Stimulated activated CD8-positive, alpha-beta memory T cell treated with anti-CD3 and anti-CD28 coated beads, Interleukin-7, amount 100 ng/mL, for 48 hours (primary cell): ENCODE measurements at places on chromosomes 7 and 10.

DNA sequence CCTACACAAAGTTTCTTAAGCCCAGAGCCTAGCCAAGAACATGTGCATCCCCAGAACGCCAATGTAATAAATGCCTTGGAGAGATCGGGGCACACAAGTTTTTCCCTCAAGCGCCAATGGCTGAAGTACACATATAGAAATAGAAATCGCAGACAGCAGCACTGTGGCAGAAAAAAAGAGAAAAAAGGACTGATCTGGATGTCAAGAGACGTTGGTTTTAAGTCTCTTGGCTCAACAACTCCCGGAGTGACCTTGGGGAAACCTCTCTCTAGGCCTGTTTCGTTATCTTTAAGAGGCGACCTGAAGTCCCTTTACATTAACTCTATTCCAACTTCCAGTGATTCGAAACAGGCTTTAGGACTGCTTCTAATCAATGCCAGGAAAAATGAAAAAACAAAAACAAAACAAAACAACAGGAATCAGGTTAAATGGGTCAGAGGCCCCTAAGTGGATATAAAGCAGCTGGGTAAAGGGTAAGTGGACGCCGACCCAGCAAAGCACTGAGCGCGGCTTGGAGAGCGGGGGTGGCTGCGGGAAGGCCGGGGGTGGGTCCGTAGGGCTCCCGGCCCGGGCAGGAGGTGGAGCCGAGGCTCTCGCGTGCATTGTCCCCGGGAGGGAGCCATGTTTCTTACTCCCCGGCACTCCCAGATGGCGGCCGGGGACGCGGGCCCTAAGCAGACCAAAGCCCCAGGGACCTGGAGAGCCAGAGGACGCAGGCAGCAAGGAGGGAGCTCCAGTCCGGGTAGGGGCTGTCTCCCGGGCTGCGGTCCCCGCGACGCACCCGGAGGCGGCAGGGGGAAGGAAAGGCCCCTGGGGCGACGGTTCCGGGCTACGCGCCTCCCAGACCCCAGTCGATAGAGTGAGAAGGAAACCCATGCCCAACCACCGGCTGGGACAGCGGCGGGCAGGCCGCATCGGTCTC, 757 bp downstream of the EIF3A start:
- DNase-seq: peak; percentile 67

DNA sequence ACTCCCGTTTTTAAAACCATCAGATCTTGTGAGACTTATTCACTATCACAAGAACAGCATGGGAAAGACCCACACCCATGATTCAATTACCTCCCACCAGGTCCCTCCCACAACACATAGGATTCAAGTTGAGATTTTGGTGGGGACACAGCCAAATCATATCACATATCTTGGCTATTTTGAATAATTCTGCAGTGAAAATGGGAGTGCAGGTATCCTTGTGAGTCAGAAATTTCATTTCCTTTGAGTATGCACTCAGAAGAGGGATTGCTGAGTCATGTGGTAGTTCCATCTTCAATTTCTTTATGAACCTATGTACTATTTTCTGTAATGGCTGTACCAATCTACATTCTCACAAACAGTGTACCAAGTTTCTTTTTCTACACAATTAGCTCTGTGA, 125.8 kb downstream of the ANKRD7 start:
- no peak for DNase-seq

- no peak for DNase-seq
Observed at GRCh38 chr10:30985512-30985911, 46.2 kb downstream of the ZNF438 start.

DNA sequence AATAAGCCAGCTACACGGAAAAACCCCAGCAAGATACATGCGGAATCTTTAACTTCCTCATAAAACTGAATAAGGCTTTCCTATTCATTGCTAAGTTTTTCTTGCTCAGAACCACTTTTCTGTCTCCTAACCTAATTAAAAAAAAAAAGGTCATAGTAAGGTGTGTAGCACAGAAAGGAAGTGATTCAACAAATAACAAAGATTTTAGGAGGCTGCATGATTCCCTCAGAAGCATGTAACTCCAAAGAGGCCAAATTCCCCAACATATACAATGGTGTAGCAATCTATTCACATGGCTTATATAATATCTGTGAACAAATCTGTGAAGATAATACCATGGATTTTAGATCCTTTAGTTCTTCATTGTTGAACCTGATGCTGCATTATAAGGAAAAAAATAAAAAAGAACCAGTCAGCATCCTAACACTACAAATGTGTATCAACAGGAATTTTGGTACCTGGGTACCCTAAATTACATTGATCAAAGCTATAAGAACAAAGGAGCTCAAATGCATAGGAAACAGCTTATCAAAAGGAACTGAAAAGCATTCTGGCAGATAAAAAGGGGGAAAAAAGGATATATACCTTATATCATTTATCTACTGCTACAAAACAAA, 63.8 kb downstream of the IMMP2L start:
- no peak for DNase-seq

DNA sequence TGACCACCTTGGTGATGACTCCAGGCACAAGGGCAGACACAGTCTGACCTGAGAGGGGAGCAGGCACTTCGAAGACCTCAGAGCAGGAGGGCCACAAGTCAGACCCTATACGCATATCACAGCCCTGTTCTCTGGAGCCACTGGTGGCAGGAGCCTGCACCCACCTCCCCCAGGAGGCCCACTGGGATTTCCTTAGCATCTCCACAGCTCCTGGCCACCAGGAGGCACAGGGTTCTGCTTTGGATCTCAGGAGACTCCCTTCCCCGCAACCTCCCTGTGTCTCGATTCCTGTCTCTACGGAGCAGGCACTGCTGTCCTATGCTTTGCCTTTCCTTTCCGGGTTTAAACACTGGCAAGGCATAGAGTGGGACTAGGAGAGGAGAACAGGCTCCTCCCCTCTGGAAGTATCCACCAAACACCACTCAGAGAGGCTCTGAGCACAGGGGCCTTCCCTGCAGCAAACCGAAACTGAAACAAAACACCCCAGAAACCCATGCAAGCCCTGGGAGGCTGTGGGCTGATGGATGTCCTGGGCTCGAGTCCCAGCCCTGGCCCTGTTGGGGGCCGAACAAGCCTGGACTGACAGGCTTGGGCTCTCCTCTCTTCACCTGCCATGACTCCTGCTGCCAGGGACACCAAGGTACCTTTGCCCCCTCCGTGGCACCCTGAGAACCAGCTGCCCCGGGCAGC, 166.3 kb downstream of the NEURL1 start:
- DNase-seq: peak; percentile 43

DNA sequence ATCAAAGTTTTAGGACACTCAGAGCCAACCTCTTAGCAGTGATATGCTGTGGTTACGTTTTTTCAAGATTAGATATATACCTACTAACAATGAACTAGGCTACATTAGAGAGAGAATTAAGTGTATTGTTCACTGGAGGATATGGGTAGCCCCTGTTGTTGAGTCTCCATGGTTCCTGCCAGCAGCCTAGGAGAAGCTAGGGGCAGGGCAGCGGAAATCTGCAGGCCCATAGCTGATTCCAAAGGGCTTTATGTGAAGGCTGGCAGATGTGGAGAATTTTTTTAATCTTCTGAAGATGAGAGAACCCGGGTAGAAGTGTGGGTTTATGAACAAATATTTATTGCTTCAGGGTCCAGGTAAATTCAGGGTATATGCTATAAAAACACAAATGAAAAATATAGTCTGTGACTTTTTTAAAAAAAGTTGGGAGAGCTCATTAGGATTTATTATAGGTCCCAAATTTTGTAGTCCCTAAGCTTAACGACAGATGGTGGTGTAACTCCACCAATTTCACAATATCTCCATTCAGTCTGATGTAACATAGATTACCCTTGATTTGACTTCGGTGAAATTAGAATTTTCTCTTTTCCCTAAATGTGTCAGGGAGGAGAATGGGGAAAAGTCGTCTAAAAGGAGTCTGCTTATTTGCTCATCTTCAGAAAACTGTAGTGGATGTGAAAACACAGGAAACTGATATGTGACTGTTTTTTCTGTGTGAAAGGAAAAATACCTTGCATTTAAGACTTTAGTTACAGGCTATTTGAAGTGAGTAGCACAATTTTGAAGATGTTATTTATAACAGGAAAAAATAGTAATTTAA, 163.0 kb upstream of the PPP1R3A start:
- DNase-seq: no peak

- no peak for DNase-seq
Observed at GRCh38 chr7:35849158-35849831, 48.4 kb downstream of the SEPTIN7 start.

DNA sequence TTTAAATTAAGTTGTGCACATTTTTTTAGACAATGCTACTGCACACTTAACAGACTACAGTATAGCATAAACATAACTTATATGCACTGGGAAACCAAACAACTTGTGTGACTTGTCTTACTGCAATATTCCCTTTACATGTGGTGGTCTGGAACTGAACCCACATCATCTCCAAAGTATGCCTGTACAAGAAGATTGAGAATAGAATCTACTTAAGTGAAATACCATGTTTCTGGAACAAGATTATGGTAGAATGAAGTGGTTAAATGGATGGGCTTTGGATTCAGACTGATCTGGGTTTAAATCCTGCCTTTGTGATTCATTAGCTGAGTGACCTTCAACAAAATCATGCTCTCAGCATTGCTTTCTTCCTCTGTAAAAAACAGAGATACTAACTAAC, 30.7 kb downstream of the CUL2 start:
- DNase-seq: no peak

GRCh38 chr7:135995748-135996147, 18.6 kb upstream of the MTPN start:
- no peak for DNase-seq

- DNase-seq: no peak
Observed at GRCh38 chr10:48573045-48573444, 31.8 kb downstream of the ARHGAP22 start.

DNA sequence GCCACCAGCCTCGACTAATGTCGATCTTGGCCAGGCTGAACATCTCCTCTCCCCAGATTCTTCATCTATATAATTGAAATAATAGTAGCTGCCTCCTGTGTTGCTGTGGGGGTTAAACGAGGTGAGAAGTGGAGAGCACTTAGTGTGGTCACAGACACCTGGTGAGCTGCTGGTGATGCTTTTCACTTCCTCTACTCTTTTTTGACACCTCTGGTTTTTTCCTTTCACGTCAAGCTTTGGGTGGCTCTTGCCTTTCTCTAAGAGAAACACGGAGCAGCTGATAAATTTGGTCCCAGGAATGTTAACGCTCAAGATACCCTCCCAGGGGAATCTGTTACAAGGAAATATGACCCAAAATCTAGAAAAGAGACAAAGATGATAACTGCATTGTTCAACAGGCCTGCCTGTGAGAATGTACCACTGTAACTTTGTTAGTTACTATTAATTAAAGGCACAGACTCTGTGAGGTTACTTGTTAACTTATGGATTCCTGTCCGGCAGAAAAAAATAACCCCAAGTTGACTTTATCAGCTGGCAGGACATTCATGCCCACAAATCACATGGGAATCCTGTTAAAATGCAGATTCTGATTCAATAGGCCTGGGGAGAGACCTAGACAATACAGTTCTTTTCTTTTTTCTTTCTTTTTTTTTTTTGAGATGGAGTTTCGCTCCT, 9.5 kb upstream of the NPFFR1 start:
- DNase-seq: no peak

GRCh38 chr10:49662169-49662830, 17.2 kb upstream of the C10orf53 start:
- DNase-seq: no peak

DNA sequence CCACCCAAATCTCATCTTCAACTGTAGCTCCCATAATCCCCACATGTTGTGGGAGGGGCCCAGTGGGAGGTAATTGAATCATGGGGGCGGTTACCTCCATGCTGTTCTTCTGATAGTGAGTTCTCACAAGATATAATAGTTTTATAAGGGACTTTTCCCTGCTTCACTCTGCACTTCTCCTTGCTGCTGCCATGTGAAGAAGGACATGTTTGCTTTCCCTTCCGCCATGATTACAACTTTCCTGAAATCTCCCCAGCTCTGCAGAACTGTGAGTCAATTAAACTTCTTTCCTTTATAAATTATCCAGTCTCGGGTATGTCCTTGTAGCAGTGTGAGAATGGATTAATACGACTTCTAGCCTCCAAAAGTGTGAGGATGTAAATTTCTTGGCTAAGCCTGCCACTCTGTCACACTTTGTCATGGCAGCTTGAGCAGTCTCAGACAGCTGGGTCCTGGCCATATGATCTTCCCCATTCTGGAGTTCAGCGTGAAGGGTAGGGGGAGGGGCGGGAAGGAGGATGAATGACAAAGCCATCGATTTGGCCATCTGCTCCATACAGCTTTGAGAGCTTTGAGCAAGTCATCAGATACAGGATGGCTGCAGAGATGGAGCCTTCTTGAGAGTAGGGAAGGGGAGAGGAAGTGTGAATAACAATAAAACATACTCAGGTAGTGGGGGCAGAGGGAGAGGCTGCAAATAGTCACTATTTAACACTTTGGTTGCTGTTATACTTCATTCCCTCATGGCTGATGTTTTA, 19.1 kb upstream of the INPP5F start:
- DNase-seq: no peak

DNA sequence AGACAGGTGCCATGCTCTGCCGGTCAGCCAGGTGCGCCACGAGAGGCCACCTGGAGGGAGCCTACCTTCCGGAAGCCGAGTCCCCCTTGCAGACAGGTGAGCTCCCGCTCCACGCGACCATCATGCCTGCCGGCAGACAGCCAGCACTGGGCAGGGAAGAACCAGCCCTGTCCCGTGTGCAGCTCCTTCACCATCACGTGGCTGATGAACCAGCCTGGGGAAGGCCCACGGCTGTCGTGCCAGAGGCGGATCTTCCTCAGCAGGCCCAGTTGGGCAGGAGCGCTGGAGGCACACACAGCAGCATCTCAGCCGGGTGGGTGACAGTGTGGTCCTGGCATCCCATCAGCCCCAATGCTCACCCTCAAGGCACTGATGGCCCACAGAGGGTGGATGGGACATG, 108.9 kb downstream of the PKD1L1 start:
- DNase-seq: no peak

DNA sequence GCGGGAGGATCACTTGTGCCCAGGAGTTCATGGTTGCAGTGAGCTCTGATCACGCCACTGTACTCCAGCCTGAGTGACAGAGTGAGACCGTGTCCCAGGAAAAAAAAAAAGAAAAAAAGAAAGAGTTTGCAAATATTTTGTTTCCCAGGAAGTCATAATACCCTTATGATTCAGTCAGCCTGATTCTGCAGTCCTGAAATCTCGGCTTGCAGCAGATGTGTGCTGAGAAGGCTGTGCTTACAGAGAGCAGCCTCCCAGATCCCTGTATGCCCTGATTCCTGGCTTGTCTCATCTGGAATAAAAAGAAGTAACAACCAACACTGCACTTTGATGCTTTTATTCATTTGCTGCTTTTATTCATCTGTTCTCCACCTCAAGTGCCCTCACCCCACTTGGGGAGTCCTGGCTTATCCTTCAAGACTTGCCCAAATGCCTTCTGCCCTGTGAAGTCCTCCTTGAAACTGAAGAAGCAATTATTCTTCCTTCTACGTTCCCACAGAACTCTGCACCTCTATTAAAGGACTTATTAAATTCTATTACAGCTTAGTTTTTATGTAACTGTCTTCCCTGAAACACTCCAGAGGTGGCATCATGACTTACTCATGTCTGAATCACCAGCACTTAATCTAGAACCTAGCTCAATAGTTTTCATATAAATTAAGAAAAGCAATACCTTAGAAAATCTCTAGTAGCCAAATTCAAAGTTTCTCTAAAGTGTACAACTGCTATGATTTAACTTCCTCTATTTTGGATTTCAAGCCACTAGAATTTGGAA, 27.7 kb upstream of the BPGM start:
- no peak for DNase-seq

- DNase-seq: no peak
Observed at GRCh38 chr10:101063050-101063525, 1.3 kb downstream of the KAZALD1 start.
